SK-N-SH (cell line): ENCODE measurements at places on chromosomes 6 and 20.

DNA sequence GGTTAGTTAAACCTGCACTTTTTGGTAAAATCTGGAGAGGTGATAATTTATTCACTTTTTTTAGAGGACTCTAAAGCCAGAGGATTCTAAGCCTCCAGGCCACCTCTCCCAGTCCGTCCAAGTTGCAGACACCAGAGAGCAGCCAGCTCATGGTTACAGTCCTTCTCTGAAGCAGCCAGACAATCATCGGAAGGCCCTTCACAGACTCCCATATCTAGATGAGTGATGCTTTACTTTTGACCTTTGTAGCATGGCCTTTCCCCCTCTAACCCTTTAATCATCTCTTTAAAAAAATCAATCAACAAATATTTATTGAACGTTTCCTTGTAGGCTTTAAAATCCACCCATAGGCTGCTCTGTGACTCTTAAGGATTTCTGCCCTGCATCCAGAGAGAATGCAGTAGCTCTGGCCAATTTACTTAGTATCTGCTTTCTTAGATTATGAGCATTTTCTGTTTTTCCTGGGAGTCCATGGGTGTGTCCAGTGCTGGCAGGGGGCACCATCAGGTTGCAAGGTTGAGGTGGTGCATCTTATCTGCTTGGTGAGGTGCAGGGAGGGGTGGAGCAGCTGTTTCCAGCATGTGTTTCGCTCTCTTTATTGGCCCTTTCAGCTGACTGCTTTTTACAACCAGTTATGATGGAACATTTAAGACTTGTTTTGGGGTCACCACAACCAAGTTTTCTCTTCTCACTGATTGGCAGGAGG lies 58.6 kb downstream of the JARID2 start:
- DNase-seq, result no peak

DNA sequence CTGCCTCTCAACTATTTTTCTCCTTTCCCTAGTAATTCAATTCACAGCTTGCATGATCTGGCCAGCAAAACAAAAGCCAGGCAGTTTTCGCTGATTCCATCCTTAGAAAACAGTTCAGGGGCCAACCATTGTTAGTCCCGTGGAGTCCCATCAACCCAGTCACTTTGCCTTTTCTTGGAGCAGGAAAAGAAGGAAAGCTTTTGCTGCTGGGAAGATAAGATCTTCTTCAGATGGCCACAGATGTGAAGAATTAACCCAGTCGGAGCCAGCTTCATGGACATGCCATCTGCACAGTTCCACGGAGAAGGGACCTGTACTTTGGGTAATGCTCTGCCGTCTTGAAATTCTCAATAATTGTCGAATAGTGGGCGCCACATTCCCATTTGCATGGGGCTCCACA lies 76.9 kb upstream of the TSHZ2 start:
- DNase-seq, result no peak

DNA sequence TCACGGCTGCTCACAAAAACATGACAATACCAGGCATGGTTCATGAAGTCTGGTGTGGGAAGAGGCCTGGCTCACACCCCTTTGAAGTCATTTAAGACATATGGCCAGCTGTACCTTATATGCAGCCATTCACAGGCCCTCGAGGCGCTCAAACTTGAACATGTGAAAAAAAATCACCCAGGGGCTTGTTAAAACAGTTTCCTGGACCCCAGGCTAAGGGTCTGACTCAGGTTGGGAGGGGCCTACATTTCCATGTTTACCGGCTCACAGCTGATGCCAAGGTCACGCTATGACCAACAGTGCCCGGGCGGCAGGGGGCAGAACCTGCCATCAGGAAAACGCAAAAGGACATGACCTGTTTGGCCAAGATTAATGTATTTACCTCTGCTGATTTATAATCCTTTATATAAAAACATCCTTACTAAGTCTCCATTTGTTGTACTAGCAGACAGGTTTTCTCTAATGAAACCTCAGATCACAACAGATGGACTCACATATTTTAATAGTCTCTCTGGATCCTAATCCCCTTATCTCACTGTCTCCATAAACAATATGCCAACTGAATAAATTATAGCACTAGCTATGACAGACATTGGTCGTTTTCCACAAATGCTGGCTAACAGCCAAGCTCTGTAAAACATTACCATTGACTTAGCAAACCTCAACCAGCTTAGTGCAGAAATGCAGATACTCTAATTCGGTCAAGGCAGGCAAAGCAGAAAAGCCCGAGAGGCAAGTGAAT lies 19.9 kb downstream of the EZR start:
- peak; percentile 72 for DNase-seq

DNA sequence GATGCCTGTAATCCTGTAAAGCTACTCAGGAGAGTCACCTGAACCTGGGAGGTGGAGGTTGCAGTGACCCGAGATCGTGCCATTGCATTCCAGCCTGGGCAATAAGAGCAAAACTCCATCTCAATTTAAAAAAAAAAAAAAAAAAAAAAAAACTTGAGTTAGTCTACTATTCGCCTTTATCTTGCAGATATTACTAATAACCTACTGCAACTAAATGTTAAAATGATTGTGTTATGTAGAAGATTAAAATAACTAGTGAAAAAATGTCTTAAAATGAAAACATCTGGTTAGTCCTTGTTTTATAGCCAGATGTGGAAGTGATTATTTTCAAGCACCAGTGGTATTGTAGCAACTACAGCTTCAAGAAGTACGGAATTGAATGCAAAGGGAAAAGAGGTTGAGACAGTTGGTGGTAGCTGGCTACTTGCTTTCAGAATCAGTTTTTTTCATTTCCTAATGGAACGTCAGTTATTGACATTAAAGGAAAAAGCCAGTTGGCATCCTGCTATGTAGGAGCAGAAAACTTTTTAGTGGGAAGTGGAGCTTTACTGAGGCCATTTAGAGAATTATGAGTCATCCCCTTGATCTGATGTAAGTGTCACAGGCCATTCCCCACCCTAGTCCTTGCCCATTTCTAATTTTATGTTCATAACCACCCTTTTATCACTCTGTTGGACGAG lies 43.8 kb upstream of the DYNLRB1 start:
- DNase-seq, result no peak

- no peak for DNase-seq
These were observed 16.2 kb upstream of the BEND6 start for GRCh38 chr6:56938649-56939191.

GRCh38 chr6:139475646-139476045 lies 101.2 kb upstream of the CITED2 start:
- no peak for DNase-seq

- DNase-seq, result no peak
These were observed 86.4 kb upstream of the POU3F2 start for GRCh38 chr6:98747960-98748359.

DNA sequence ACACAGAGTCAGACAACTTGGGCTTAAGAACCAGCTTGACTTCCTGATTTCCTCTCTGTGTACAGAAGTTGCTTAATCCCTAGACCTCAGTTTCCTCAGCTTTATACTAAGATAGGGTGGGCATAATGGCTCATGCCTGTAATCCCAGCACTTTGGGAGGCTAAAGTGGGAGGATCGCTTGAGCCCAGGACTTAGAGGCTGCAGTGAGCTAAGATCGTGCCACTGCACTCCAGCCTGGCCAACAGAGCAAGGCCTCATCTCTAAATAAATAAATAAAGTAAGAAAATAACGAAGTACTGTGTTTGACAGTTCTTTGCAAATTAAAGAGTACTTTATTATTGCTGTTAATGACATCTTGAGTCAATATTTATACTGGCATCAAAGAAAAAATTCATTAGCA lies 41.7 kb downstream of the CNKSR3 start:
- no peak for DNase-seq

DNA sequence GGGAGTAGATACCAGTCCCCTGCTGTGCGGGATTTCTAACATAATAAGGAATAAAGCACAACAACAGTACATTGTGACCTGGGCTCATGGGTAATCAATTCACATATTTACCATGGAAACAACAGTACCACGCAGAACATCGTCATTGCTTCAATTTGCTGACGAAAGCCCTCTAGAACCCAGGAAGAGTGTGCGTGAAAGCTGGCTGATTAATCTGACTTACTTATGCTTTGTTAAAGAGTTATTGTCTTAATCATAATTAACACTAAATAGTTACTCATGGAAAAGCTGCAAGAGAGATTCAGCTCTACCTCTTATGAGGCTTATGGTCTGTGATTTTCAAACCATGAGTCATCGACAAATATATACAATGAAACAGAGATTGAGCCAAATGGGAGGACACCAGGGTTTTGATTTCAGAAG lies 644.3 kb upstream of the AGPAT4 start:
- no peak for DNase-seq

DNA sequence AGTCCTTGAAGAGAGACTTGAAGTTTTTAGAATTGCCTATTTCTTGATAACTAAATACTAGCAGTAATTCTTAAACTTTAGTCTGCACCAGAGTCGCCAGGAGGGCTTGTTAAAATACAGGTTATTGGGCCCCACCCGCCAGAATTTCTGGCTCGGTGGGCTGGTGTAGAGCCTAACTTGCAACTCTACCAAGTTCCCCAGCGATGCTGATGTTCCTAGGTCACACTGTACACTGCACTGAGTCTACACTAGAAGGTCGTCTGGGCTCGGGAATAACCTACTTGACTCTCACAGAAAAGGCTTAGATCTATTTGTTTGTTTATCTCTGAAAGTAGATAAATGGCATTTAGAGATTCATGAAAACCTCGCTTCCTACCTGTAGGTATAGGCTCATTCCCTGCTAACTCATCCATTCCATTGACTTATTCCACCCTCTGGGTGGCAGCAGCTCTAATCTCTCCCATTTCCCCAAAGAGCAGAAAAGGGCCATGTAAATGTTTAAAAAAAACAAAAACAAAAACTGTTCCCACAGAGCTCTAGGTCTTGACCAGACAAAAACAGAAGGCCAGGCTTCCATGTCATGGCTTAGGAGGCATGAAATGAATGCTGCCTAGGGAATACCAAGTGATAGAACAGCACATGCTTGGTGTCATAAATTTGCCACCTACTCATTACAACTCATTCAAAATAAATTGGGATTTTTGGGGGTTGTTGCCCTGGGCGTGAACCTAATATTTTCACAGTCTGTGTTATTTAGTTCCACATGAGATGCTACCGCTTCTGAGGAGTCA lies 292.1 kb downstream of the ADGB start:
- no peak for DNase-seq

DNA sequence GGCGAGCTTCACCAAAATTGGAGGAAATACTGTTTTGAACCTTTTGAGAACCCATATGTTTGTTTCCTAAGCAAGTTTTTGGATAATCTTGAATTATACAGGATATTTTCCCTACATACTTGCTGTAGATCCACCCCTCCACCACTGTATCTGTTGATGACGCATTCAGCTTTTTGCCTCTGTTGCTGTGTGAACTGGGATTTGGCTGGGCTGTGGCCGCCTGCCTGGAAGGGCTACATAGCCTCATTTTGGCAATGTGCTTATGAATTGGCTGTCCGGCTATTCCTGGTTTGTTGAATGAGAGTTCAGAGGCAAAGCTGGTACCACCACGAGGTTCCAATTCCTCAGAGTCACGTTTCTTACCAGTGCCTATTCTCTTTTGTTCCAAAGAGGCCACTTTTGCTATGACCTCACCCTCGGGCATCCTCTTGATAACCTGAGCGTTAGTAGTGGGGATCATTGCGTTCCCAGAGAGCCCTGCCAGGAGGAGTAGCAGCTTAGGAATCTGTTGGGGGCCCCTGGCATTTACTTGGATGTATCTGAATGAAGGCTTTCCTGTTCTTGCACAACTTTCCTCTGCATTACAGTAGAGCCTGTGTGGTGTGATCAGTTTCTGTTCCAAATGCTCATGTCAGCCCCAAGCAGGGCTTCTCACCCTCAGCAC lies 6.4 kb downstream of the FAM83D start:
- DNase-seq, result no peak

DNA sequence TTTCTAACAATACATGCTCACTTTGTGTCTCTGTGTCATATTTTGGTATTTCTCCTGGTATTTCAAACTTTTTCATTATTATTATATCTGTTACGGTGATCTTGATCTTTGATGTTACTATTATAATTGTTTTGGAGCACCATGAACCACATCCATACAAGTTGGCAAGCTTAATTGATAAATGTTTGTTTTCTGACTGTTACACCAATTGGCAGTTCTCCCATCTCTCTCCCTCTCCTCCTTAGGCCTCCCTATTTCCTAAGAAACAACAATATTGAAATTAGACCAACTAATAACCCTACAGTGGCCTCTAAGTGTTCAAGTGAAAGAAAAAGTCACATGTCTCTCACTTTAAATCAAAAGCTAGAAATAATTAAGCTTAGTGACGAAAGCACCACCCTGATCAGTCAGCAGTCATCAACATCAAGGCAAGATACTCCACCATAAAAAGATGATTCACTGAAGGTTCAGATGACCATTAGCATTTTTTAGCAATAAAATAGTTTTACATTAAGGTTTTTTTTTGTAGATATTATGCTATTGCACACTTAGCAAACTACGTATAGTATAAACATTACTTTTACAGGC lies 61.5 kb downstream of the IBTK start:
- DNase-seq, result no peak

DNA sequence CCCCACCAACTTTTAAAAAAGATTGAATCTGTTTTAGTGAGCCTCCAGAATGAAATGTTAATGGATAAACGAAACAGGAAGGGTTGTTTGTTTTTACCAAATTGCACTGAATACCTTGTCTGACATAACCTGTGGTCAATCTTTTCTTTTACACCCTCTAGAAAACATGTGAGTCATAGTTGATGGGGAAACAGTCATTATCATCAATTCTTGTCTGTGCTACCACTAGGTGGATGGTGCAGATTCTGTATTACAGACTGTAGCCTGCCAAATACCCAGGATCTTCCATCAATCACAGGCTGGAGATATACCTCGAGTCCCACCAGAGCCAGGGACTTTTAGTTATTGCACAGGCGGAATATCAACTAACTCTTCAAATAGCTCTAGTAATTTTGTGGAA lies 29.5 kb upstream of the PKIB start:
- no peak for DNase-seq

- no peak for DNase-seq
These were observed 93.6 kb downstream of the FOXC1 start for GRCh38 chr6:1703091-1703855.

GRCh38 chr20:5030348-5031205 lies 29.3 kb upstream of the SLC23A2 start:
- no peak for DNase-seq

DNA sequence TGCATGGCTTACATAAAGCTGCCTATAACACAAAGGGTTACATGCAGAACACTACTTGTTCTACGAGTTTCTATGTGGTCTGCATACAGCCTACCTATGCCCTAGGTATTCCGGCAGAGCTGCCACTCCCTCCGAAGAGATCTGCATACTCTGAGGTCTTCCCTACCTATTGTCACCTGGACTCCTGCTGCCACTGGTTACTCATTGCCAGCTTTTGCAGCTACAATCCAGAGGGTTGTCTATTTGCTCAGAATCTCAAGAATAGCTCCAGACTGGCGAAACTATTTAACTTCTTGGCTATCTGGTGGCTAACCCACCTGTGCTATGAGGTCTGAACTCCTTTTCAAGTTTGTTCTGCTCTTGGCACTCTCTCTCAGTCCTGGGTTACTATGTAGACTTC lies 323.3 kb downstream of the BMP2 start:
- no peak for DNase-seq

- DNase-seq, result no peak
These were observed 868 bp downstream of the CYB5R4 start for GRCh38 chr6:83860359-83860755.
